ENCODE measurements at places on chromosomes 3 and 15. TPM values are rescaled to one million over a fixed set of nuclear protein-coding genes. Genes with fewer than 3 reads are reported as not detected.

The MAP6D1 gene
- 3.3 TPM for total RNA-seq

The ENTPD3 gene
- total RNA-seq: 0.21 TPM

The PBRM1 gene
- total RNA-seq: 74.2 TPM

The CP gene
- total RNA-seq: 0.07 TPM

The CYP1A2 gene
- not detected for total RNA-seq

The ARHGAP11A gene
- total RNA-seq: 7.5 TPM

The SI gene
- total RNA-seq: not detected

The IRAK2 gene
- total RNA-seq: 65.5 TPM

The PPP1R14D gene
- not detected for total RNA-seq

The ROBO2 gene
- total RNA-seq: 1.4 TPM

The GOLGA6L22 gene
- not detected for total RNA-seq

The CGNL1 gene
- total RNA-seq: 2.8 TPM

The TMEM43 gene
- 83.7 TPM for total RNA-seq

The BCL2A1 gene
- total RNA-seq: not detected

The PCSK6 gene
- 8.4 TPM for total RNA-seq

The MEF2A gene
- total RNA-seq: 43.7 TPM

The UBXN7 gene
- 13.0 TPM for total RNA-seq

The CCR8 gene
- total RNA-seq: not detected

The GRK7 gene
- not detected for total RNA-seq

The MYH15 gene
- total RNA-seq: not detected

The CD200R1 gene
- not detected for total RNA-seq

The TMOD2 gene
- 5.5 TPM for total RNA-seq

The THAP10 gene
- total RNA-seq: 4.8 TPM

The RTP1 gene
- total RNA-seq: not detected

The CD80 gene
- not detected for total RNA-seq

The CNTN3 gene
- total RNA-seq: 2.0 TPM

The TERB2 gene
- total RNA-seq: not detected

The CTDSPL2 gene
- 36.6 TPM for total RNA-seq

The TMEM207 gene
- total RNA-seq: not detected

The EFCAB12 gene
- total RNA-seq: not detected

The CHL1 gene
- 0.27 TPM for total RNA-seq

The SLC51A gene
- not detected for total RNA-seq

The GOLGA8H gene
- total RNA-seq: 0.34 TPM

The TMEM212 gene
- not detected for total RNA-seq

The SAMD7 gene
- total RNA-seq: not detected

The MEIS2 gene
- 13.1 TPM for total RNA-seq

The FBXO40 gene
- under 0.01 TPM for total RNA-seq

The DNAJA4 gene
- 9.9 TPM for total RNA-seq

The ALDH1A2 gene
- 29.7 TPM for total RNA-seq

The SERPINI2 gene
- not detected for total RNA-seq

Measured in kidney epithelial cell (primary cell).